ENCODE measurements at places on chromosomes 2 and 18.
A peak's percentile ranks its signal among the peaks of the same experiment; 100 is the strongest.

- no peak for DNase-seq
Measured at GRCh38 chr2:151805343-151805742, 22.9 kb downstream of the ARL5A start.

GRCh38 chr2:133265432-133265949 lies 302.8 kb downstream of the NCKAP5 start:
- no peak for DNase-seq

DNA sequence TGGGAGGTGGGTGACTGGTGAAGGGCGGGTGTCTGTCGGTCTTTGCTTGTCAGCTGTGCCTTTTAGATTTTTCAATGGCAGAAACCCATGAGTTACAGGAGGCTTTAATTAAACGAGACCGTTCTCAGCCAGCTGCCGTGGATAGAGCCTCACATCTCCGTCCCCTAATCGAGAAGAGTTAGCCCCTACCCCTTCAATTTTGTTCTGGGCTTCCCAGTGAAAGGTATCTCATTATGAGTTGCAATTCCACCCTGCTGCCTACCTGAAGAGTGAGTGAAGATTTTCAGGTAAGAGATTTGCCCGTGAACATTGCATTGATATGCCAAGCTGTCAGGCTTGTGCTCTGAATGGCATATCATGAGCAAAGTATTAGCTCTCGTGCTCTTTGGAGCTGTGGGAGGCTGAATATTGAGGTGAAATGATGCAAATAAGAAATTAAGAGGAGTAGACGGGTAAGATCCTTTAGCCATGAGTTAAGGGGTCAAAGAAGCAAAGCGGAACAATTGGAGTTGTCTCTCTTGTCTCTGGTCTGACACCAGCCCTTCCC lies 118.7 kb upstream of the MSTN start:
- no peak for DNase-seq

DNA sequence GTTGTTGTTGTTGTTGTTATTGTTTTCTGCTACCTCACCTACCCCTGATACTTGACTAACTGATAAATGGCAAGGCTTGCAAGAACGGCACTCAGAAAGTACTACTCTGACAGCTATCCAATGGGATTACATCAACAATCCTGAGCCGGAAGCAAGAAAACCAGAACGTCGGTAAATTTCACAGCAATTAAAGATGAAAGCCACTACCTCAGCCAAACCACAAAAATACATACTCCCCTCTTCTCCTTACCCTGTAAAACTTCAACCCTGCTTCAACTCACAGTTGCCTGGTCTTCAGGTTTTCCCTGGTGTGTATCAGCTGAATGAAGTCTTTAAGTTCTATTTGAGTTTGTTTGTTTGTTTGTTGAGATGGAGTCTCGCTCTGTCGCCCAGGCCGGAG lies 293.7 kb upstream of the RND3 start:
- no peak for DNase-seq

DNA sequence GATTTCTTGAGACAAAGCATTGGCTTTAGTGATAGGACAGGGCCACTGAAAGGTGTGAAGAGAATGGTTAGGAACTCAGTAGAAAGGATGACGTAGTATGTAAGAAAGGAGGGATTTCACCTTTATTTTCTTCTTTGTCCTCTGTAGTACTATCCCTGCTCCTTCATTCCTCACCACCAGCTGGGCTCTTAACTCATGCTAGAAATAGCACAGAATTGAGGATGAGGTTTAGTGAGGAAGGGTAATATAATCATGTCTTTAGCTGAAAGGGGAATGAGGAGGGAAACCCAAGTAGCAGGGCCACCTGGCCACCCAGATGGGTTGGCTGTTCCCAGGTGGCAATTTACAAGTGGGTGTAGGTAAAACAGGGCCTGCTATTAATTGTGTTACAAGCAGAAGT lies 15.2 kb downstream of the ACVR2A start:
- no peak for DNase-seq

DNA sequence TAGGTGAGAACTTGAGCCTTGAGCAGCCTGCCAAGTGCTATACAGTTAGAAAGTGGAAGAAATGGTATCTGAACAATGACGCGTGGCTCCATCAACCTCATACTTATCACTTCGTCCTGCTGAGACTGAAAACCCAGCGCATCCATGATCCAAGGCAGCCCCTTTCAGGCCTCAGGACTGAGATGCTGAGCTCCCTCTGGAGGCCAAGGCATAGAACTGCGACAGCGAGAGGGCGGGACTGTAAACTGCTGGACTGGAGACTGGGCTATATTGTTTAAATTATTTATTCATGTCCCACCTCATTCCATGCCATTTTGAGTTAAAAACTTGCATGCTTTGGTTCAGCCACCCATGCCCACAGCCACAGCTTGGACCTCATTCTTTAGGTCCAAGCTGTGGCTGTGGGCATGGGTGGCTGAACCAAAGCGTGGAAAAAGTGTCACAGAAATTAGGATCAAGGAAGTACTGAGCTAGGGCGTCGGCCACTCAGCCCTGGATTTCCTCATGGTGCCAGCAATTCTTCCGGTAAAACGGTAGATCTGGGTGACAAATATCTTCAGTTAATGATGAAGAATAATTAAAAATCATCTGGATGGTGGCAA lies 195.5 kb downstream of the L3MBTL4 start:
- peak; percentile 3 for DNase-seq

DNA sequence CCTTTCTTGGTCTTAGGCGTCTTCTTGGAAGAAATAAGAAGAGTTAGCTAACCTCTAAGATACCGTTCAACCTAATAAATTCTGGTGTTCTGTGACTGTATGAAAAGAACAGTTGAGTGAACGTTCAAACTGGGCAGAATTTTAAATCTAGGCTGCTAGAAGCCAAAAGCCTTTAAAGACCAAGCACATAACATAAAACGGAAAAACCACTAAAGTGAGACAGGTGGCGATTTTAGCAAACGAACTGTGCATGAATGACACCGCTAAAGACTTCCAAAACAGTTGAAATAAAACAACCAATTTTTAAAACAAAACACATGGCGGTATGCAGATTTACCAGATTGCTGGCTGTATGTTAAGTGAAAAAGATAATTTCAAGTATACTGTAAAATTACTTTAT lies 73.1 kb downstream of the GALNT13 start:
- no peak for DNase-seq

GRCh38 chr2:55148269-55148668 lies 83.8 kb downstream of the CLHC1 start:
- no peak for DNase-seq

DNA sequence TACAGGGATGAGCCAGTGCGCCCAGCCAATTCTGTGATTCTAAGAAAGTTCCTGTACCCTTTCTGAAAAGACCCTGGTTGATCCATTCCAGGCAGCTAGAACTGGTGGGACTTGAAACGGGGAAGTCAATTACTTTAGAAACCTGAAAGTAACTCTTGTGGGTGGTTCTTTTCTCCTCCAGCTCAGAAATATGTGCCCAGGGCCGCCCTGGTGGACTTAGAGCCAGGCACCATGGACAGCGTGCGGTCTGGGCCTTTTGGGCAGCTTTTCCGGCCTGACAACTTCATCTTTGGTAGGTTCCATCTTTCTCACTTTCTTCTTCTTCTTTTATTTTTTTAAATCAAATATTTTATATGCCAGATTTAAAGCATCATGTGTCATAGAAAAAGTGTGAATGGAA lies 2.7 kb downstream of the TUBB6 start:
- no peak for DNase-seq

DNA sequence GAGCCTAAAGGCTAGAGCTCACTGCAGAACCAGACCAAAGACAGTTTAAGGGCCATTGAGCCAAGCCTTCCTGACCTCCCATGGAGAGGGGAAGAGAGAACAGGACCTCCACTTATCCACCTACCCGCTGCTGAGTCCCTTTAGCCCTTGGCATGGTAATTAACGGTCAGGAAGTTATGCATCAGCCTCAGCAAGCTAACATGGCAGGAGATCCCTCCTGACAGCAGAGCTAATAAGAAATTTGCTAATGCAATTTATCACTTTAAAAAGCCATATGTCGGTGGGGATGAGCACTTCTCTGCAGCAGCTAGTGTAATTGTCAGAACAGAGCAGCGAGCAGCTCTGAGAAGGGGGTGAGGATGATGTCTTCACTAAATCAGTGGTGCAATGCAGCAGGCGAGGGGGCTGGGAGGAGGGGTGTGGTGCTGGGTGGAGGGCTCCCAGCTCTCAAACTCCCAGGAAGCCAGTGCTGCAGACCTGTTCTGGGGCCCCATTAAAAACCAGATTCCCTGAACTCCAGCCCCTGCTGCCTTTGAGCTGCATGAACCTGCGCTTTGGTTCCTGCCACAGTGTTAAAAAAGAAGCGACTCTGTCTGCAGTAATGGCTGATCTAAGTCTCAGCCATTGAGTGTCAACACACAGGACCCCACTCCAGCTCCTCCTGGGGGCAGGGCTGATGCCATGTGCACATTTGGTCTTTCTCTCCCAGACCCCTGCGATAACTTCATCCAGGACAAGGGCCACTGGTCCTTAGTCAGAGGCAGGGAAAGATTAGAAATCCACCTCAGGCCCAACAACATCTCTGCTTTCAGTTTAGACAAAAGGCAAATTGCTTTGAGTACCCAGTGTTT lies 84.2 kb upstream of the STPG4 start:
- DNase-seq: no peak

GRCh38 chr2:46377101-46377581 lies 79.9 kb downstream of the EPAS1 start:
- no peak for DNase-seq

- no peak for DNase-seq
Measured at GRCh38 chr2:164842624-164842966, 972 bp upstream of the COBLL1 start.

GRCh38 chr2:106572541-106573450 lies 85.6 kb downstream of the CD8B2 start:
- no peak for DNase-seq

GRCh38 chr2:217353591-217353990 lies 493.7 kb upstream of the TNP1 start:
- no peak for DNase-seq

- DNase-seq: peak; percentile 20
Measured at GRCh38 chr2:10668402-10669012, 21.3 kb downstream of the NOL10 start.

DNA sequence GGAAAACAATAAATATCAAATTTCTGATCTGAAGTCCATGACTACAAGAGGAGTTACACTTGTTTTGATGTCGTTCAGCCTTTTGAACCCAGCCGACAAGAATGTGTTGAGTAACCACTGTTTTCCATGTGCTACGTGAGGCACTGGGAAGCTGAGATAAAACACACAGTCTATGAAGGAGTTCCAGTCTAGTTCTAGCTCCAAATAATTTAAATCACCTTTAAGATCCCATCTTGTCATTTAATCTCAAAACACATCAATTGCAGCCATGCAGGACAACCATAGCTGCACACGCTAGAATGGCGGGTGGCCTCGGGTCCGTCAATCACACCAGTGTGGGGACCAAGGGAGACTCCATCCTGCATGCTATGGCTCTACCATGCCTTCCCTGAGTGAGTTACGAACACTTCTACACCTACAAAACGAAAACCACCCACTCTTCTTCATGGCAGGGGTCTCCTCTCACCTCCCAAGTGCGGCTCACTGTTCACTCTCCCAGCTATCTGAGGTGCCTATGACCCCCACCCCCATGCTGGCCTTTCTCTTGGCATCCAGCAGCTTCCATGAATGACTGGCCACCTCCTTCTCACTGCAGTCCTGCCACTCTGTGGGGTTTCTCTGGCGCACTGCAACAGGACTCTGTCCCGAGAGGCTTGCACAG lies 3.8 kb downstream of the FHL2 start:
- no peak for DNase-seq

- no peak for DNase-seq
Measured at GRCh38 chr2:29698216-29698615, 223.2 kb downstream of the ALK start.

GRCh38 chr2:97967216-97967592 lies 28.5 kb downstream of the TMEM131 start:
- DNase-seq: no peak

GRCh38 chr2:127705391-127706065 lies 4.2 kb downstream of the SFT2D3 start:
- DNase-seq: no peak

DNA sequence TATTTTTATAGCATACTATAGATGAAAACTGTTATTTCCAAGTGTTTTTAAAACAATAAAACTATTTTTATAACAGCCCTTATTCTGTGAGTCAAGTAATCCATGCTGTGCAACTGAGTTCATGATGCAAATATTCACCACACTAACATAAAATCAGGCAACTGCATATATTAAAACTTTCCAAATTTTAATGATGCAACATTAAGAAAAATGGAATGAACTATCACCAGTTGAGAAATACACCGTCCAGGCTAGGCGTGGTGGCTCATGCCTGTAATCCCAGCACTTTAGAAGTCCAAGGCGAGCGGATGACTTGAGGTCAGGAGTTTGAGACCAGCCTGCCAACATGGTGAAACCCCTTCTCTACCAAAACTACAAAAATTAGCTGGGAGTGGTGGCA lies 114.5 kb downstream of the CDH2 start:
- DNase-seq: no peak

GRCh38 chr2:166314022-166314759 lies 61.6 kb downstream of the SCN9A start:
- no peak for DNase-seq

- DNase-seq: no peak
Measured at GRCh38 chr18:24094561-24094960, 44.3 kb upstream of the CABYR start.

DNA sequence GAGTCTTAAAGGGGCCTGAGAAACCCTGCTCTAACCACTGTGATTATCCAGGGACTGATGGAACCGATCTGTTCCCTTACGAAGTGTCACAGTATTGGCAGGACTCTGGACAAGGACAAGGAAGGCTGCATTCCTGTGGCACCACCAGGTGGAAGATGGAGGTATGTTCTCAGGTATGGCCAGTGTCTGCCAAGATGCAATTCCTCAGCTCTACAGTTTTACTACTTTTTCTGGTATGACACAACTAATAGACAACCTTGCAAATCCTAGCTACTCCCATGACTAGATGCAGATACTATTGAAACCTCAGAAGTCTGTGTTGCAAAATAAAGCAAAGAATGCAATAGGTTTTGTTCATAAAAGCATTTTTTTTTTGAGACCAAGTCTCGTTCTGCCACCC lies 14.6 kb downstream of the RAB31 start:
- DNase-seq: no peak

DNA sequence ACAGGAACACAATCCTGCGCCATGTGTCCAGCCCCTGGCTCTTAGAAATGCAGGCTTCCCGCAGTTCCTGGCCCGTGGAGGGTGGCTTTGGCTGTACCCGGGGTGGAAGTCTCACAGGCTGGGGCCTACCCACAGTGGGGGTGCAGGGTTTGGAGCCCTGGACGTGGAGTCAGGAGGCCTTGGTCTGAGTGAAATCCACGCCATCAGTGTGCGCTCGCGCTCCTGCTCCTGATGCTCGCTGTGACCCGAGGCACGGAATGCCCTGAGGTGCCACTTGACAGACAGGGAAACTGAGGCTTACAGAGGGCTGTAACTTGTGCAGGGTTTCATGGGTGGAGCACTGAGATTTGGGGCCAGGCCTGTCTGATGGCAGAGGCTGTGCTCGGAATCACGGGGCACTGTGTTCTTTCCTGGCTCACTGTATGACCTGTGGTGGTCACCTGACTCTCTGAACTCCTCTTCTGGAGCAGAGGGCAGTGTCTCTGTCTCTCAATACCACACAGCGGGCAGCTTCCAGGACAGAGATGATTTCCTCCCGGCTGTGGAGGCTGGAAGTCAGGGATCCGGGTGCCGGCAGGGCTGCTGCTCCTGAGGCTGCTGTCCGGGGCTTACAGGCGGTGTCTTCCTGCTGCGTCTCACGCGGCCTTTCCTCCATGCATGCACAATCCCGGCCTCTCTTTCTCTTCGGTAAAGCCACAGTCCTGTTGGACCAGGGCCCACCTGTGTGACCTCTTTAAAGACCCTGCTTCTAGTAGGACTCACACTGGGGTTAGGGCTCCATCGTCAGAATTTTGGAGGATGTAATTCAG lies 25.9 kb upstream of the ALLC start:
- DNase-seq: no peak
